Liver (tissue), 10 donors: ENCODE measurements at places on chromosomes 1 and 21. TPM values are rescaled to one million over a fixed set of nuclear protein-coding genes. Genes with fewer than 3 reads are reported as not detected.

DNA sequence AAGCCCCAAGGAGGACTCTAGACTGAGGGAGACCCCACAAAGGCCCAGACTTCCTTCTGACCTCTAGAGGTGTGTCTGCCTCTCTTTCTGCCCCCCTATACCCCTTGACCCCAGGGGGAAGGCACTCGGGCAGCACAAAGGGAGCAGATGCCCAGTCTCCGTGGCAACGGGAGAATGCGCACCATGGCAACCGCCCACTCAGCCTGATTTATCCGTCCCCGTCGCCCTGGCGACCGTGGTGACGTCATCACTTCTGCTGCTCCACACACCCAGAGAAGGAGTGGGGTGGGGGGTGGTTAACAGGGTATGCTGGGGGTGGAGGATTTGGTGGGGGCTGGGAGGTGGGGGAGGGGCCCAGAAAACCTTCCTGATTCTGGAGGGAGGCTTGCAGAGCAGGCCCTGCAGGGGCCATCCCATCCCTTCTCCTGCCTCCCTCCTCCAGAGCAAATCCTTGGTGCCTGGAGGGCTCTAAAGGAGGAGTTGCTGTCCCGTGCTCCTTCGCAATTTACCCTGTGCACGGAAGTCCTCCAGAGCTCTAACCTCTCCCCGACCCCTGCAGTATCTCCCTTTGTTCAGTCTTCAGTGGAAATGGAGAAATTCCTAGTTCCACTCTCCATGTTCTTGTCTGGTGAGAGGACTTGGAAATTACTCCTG, 6.3 kb downstream of the CELF3 start:
- H3K36me3 ChIP-seq: no peaks in the 10 kb centered on the region
- no peaks in the 10 kb centered on the region for H3K4me1 ChIP-seq
- H3K27me3 ChIP-seq: no peaks in the 10 kb centered on the region
- H3K27ac ChIP-seq: no peak overlapping the region

DNA sequence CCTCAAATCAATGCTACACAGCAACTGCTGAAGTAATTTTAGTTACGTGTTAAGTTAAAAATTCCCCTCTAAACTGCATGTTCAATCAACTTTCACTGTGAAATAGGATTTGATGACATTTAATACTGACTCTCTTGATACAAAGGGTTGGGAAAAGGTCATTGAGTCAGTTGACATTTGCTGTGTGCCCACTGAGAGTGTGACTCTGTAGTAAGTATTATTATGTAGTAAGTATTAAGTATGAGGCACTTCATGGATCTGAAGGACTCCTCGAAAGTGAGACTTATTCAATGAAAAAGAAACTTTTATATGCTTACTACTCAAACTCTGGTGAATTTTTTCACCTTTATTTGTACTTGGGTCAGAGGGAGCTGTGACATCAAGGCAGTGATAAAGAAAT, 83.1 kb upstream of the S1PR1 start:
- no peak overlapping the region for H3K4me3 ChIP-seq
- no peaks in the 10 kb centered on the region for H3K27me3 ChIP-seq
- H3K4me1 ChIP-seq: peaks cover 3% of the 10 kb centered on the region
- no peak overlapping the region for H3K27ac ChIP-seq
- DNase-seq: no peak
- no peaks in the 10 kb centered on the region for H3K36me3 ChIP-seq

- H3K27me3 ChIP-seq: peaks cover 5% of the 10 kb centered on the region
- H3K4me3 ChIP-seq: no peak overlapping the region
- no peaks in the 10 kb centered on the region for H3K4me1 ChIP-seq
- H3K27ac ChIP-seq: no peak overlapping the region
- DNase-seq: no peak
Observed at GRCh38 chr1:39689214-39689613, 2.0 kb downstream of the HPCAL4 start.

DNA sequence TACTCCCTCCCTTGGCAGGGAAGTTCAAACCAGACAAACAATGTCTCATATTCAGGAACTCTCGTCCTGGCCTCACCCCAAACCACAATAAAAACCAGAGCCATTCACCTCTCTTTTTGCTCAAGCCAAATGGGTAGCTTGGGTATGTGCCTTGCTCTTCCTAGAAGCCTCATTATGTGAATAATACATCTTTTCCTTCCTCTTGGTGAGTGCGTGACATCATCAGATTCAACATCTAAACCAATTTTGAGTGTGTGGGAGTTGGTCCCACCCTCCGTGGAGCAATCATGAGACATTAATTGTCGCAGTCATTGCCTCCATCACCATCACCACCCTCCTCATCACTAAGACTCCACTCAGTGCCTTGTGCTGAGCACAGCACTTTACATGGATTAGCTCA, 482.9 kb downstream of the PTPRU start:
- no peak for DNase-seq
- no peaks in the 10 kb centered on the region for H3K27me3 ChIP-seq
- no peaks in the 10 kb centered on the region for H3K36me3 ChIP-seq

DNA sequence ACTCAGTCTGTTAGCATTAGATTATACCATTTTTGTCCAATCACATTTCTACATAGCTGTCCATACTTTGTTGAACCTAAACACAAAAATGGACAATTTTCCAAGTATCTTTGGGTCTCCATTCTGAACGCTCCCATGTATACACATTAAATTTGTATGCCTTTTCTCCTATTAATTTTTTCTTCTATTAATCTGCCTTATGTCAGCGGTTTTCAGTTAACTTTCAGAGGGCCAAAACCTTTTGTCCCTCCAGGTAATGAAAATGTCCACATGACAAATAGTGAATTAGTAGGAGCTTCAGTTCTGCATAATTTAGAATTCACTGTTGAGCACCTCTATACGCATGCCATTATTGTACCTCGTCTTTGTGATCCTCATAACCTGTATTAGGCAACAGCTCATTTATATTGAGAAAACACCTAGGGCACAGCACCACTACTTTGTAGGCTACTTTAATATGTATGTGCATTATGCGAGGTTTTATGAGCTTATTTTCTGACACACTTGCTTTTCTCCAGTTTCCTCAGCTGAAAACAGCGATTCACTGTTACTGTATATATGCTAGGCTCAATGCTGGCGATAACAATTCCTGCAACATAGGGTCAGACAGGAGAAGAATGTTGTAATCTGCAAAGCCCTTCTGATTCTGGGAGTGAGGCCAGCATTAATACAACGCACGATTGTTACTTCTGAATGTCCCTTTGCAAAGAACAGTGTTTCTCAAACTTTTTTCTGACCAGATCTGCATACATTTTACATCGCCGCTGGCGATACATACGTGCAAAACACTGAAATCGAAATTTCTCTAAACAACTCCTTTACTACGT, 1.1 kb upstream of the ABCD3 start:
- H3K27me3 ChIP-seq: no peaks in the 10 kb centered on the region
- no peak for DNase-seq
- H3K4me1 ChIP-seq: peaks cover 32% of the 10 kb centered on the region
- H3K4me3 ChIP-seq: peak overlapping the region; percentile 52
- no peaks in the 10 kb centered on the region for H3K36me3 ChIP-seq
- peak overlapping the region; percentile 92 for H3K27ac ChIP-seq

DNA sequence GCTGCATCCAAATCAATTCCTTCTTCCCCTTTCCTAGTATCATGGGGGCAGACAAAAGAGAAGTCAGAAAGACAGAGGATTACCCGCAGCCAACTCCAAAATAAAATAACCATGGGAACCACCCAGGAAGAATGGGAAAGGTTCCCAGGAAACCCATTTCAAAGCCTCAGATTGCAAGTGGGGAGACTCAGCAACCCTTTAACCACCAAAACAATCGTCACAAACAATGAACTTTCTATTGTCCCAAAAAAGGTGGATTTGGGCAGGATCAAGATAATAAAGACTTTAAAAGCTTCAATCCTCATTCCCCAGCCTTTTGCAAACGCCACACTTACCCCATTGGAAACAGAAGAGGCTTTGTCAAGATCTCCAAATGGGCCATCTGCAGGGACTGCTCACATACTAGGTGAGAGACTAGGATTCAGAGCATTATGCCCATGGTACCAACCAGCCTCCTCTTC, 5.1 kb downstream of the TIAM1 start:
- H3K27me3 ChIP-seq: no peaks in the 10 kb centered on the region
- no peak for DNase-seq
- peaks cover 3% of the 10 kb centered on the region for H3K36me3 ChIP-seq
- no peak overlapping the region for H3K4me3 ChIP-seq

DNA sequence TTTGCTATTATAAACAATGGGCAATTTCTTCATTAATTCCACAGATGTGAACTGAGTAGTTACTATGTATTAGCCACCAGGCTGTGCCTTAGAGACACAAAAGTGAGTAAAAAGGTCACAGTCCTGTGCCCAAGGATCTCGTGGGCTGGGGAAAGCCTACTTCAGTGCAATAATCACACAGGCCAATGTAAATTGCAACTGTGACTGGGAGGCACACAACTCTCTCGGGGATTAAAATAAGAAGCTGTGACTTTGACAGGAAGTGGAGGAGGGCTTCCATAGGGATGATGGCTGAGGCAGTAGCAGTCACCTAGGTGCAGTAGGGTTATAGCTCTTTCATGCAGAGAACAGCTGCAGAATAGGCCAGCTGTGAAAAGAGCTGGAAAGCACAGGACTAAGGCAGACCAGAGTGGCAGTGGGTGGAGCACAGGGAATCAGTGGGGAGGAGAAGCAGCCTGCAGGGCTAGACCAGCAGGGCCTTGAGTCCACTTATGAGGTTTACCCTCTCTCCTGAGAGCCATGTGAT, 121.9 kb downstream of the MAB21L3 start:
- H3K36me3 ChIP-seq: no peaks in the 10 kb centered on the region
- DNase-seq: no peak
- H3K4me1 ChIP-seq: no peaks in the 10 kb centered on the region
- no peaks in the 10 kb centered on the region for H3K27me3 ChIP-seq

The RHOU gene
- 12.0 TPM for total RNA-seq

The KIF17 gene
- 1.7 TPM for total RNA-seq

DNA sequence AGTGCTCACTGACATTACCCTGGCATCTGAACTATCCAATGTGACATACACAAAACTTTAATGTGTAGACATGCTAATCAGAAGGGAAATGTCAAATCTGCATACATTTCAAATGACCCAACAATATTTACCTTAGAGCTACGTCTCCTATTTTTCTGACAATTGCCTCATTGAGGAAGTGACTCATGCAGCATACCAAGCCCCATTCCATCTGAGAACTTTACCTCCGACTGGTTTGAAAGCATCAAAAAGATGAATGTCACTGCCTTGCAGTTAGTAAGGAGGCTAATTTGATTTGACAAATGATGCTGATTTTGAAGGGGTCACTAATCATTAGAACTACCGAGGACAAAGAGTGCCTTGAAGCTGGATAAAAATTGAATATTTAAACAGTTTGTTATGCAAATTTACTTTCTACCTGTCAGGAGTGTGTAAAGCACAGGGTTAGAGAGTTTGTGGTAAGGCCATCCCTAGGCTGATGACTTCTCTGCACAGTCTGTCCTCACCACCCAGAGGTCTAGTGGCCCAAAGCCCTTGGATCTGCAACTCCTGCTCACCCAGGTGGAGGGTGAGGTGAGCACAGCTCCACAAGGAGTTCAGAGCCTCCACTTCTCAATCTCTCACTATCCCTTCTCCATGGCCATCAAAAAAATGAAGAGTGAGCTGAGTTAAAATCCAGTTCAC, 500.3 kb upstream of the C1orf87 start:
- no peak overlapping the region for H3K27ac ChIP-seq
- H3K4me3 ChIP-seq: no peak overlapping the region
- DNase-seq: no peak
- no peaks in the 10 kb centered on the region for H3K36me3 ChIP-seq

DNA sequence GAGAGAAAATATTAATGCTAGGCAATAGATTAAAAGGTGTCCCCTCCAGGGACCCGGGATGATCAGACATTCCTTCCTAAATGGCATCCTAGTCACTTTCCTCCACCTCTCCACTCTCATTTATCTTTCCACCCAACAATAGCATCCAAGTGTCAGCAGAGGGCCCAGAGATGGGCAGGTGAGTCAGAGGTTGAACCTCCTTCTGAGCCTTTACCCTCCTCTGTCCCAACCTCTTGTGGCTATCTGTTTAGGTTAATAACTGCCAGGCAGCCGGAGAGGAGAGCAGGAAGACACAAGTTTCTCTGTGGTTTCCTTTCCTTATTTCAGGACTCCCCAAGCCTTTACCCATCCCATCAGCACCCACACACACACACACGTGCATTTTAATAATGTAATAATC, 4.1 kb downstream of the GJA5 start:
- H3K27ac ChIP-seq: no peak overlapping the region
- no peaks in the 10 kb centered on the region for H3K4me1 ChIP-seq
- no peak overlapping the region for H3K4me3 ChIP-seq
- DNase-seq: no peak
- no peaks in the 10 kb centered on the region for H3K27me3 ChIP-seq

The NTNG1 gene
- total RNA-seq: under 0.01 TPM

DNA sequence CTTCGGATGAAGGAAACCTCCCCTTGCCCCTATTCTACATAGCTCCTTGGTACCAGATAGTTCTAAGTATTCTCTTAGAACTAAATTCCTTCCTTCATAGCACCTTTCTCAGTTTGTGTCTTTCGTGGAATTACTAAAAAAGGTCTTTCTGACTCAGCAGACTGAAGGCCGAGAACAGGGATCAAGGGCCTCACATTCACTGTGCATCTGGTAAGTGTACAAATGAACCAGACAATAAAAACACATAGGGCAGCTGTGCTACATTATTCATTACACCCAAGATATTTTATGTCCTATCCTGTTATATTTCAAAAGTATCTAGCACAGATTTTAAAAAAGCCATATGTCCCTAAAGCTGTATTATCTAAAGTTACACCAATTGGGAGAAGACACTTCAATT, 62.9 kb upstream of the HP1BP3 start:
- peaks cover 13% of the 10 kb centered on the region for H3K36me3 ChIP-seq
- H3K4me3 ChIP-seq: no peak overlapping the region
- no peak for DNase-seq
- no peaks in the 10 kb centered on the region for H3K27me3 ChIP-seq

The FNBP1L gene
- total RNA-seq: 13.5 TPM

GRCh38 chr1:4422504-4423289, 231.7 kb upstream of the AJAP1 start:
- no peaks in the 10 kb centered on the region for H3K27me3 ChIP-seq
- no peak for DNase-seq
- no peaks in the 10 kb centered on the region for H3K36me3 ChIP-seq
- no peak overlapping the region for H3K27ac ChIP-seq
- no peak overlapping the region for H3K4me3 ChIP-seq

DNA sequence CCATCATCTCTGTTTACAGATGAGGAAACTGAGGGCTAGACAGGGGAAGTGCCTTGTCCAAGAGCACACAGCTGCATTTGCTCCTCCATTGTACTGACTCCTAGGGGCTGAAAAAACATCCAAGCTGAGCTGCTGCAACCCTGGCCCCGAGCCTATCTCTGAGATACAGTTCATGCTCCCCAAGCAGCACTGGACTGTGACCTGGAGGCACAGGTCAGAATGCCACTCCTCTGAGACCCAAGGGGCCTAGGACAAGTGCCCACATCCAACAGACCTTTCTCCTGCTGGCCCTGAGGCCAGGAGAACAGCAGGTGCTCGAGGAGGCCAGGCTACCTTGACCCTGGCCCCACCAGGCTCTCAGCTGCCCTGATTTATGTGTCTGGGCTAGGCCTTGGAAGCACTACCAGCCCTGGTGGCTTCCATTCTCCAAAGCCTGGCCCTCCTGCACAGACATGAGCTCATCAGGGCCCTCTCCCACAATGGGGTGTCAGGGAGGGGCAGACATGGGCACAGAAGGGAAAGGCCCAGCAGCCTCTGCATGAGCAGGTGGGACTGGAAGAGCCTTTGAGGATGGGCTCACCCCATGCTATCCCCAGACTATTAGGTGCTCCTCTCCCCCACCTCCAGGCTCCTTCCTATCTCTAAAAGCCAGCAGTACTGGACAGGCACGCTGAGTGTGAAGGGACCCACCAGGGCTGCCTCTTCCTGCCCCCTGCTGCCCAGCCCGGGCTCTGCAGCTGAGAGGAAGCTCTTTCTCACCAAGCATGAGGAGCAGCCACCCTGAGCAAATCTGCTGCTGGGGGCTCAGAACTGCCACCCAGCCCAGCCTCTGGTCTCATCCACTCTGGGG, 18.8 kb downstream of the ADGRB2 start:
- DNase-seq: peak; percentile 66
- no peaks in the 10 kb centered on the region for H3K4me1 ChIP-seq
- H3K4me3 ChIP-seq: no peak overlapping the region
- H3K27ac ChIP-seq: no peak overlapping the region
